Stimulated activated CD8-positive, alpha-beta memory T cell treated with anti-CD3 and anti-CD28 coated beads, Interleukin-2, amount 100 ng/mL, for 1 hour (primary cell): ENCODE measurements at places on chromosomes 5 and 9.

DNA sequence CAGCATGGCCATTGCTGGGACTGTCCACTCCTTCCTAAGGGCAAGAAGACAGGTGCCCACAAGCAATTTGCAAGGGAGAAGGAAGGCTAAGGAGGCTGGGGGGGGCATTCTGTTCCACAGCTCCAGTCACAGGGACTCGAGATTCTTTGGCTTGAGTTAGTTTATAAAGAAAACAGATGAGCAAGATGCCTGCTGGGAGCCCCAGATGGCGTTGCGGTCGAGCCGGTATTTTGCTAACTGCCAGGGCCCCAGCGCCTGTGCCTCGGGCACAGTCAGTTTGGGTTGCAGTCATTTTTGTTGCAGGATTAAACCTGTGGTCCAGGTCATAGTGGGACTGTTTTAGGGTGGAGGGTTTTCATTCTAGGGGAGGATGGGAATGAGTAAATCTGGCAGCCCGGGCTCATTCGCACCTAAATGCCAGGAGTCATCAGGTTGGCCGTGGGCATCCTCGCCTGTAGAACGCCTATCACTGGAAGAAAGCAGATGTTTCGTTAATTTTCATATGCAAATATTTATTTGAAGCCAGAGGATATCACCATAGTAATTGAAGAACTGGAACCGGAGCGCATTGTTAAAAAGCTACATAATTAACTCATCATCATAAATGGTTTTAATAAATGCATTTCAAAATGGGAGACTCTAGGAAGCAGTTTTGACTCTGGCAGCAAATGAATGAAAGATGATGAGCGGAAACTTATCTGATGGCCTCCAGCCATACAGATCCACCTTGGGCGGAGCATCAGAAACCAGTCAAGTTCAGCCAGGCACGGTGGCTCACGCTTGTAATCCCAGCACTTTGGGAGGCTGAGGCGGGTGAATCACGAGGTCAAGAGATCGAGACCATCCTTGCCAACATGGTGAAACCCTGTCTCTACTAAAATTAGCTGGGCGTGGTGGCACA lies 87.1 kb upstream of the FCN2 start:
- no peak for DNase-seq

GRCh38 chr5:151570058-151570457 lies 21.1 kb downstream of the FAT2 start:
- no peak for DNase-seq

DNA sequence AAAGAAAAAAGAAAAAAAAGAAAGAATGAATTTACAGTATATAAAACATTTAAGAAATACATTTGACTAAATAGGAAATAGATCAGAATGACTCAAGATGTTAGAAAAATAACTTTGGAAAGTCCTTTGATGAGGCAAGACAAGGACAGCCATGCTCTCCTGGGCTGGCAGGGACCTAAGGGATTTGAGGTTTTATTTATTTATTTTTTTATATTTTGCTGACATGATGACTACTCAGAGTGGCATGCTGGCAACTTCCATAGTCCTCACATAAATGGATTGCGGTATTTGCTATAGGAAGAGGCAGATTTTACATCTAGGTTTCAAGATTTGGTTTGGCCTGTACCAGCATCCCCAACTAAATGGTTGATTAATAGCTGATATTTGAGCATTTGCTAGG lies 17.7 kb downstream of the SLC28A3 start:
- no peak for DNase-seq

GRCh38 chr9:97307091-97307490 lies 368 bp upstream of the CCDC180 start:
- DNase-seq, result no peak
